Erythroblast (primary cell): ENCODE measurements at places on chromosomes 1 and 21.

- DNase-seq, result no peak
Measured at GRCh38 chr1:37481289-37482003, 7.1 kb downstream of the ZC3H12A start.

DNA sequence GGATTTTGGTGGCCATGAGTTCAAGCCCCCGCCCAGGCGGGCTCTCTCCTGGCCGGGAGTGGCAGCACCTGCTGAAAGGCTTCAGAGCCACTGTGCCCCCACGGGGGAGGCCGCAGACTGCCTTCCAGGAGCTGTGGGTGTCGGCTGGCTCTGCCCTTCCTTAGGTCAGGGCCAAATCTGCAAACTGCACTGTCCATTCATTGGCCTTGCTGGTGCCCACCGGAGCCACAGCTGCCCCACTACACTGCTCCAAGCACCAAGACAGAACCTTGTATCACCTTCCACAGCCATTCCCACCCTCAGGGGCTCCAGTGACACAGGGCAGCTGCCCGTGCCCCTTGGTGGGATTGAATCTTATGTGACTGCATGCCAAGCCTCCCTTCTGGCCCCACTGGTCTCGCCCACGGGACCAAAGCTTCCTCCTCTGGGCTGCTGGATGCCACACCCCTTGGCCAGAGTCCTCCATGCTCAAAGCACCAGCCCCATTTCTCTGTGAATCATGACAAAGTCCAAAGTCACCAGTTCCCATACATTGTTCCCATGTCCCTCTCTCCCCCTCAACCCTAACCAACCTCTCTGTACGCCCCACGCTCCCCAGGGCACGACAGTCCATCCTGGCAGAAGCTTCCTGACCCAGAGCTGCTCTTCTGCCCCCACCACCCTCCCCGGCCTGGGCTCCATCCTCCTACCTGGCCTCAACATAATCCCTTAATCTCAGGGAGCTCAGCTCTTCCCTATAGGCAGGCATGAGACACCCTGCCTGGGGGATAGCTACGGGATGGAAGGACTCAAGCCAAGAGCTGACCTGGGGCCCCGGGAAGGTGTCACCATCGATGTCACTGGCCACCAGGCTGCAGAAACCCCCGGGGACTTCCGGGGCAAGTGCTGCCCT, 20.9 kb upstream of the GPR153 start:
- DNase-seq, result no peak

DNA sequence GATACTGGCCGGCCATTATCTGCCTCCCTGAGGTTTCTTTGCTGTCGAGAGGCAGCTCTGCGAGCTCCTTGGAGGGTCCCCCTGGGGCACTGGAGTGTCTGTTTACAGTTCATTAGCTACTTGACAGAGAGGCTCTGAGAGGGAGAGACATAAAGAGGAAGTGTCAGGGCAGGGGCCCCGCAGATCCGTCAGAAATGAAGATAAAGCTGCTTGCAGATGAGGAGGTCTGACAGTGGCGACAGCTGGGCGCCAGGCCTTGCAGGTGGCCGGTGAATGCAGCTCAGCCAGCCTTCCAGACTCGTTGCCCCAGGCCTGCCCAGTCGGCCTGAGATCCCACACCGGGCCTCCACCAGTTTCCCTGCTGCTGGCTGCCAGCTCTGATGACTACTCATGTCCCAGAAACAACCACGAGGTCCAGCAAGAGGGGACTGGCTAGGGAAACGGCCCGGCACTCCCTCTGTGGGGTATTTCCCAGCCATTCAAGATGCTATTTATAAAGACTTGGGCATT, 84.7 kb downstream of the DISP3 start:
- DNase-seq, result no peak

- DNase-seq, result no peak
Measured at GRCh38 chr1:111723091-111723806, 15.9 kb downstream of the INKA2 start.

DNA sequence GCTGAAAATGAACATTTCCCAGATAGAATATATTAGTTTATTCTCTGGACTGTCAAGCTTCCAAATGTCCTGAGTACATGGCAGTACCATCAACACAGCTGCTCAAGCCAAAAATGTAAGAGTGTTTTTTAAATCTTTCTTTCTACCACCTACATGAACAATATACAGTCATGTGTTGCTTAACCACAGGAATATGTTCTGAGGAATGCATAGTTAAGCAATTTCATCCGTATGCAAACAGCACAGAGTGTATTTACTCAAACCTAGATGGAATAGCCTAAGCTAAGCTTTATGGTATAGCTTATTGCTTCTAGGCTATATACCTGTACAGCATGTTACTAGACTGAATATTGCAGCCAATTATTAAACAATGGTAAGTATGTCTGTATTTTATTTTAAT, 561.9 kb upstream of the ADGRL4 start:
- no peak for DNase-seq

DNA sequence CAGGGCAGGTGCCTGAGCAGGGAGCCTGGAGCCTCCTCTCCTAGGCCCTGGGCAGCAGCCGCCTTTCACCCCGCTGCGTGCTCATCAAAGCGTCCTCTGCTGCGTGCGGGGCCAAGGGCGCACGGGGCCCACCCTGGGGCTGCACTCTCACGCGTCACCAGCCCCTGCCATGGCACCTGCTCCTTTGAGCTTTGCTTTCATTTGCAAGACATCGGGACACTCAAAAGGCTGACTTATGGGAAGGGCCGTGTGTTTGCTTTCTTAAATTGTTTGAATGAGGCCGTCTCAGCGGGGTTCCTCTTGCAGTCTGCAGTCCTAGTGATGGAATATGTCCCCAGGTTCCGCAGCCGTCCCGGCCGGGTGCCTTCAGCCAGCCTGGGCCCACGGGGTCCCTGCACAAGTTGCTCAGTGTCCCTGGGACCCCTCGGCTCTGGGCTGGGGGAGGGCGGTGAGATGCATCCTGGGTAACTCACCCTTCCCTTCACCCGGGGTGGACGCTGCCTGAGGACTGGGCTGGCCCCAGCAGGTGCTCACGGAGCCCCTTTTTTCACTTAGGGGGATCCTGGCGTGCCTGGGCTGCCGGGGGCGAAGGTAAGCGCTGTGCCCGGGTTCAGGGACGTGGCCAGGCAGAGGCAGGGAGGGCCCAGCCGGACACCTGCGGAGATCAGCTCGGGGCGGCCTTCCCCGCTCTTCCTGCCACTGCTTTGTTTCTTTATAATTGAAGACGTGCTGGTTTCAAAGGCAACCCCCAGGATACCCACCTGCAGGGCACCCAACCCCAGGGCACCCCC, 53.1 kb downstream of the SLC19A1 start:
- DNase-seq, result no peak
